ENCODE measurements at places on chromosomes 2 and 18.
A peak's percentile ranks its signal among the peaks of the same experiment; 100 is the strongest.

DNA sequence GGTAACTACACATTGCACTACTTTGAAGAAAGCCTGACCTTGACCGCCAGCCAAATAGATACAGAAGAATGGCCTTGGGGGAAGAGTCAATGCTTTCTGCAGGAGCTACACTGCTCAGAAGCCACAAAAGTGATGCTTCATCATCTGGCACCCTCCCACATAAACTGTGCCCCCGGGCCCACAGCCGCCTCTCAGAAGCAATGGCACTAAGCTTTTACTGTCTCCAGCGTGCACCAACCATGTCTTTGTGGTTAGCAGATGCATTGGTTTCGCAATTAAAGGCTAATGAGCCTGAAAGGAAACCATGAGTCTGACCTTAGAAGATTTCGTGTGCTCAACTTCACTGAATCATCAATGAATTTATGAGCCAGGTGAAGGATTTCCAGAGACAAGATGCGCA is 209.4 kb upstream of the TRIB2 start:
- DNase-seq = peak; percentile 67

- DNase-seq = no peak
These were observed 23.7 kb downstream of the TMEM127 start for GRCh38 chr2:96241900-96242611.

DNA sequence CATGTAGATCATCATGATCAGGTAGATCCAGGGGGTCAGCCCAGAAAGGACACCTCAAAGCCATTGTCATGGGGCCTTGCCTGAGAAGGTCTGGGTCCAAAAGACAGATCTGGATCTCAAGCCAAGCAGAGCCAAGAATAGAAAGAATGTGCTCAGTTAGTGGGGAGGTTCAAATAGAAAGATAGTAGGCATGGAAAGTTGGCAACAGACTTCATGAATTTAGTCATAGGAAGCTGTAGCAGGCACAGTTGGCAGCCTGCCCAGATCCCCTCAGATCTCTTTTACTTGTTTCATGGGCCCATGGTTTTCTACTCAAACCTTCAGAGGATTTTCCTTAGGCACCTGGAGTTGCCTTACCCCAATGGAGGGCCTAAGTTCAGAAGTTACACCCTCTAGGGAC is 767.0 kb downstream of the SLC4A3 start:
- no peak for DNase-seq

DNA sequence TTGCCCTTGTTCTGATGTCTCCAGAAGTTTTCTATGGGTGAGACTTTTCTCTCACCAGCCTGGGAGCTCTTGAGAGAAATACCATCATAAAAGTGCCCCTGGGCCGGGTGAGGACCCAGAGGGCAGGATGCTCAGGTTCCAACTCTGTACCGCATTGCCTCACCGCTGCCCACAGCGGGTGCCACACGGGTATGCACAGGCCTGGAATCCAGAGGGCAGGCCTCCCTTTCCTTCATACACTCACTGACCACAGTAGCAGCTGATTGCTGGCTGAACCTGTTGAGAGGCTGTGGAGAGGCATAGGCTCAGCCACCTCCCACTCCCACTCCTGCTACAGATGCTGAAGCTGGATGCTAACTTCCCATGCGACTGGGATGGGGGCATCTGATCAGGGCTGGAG is 293.8 kb downstream of the CYP26B1 start:
- no peak for DNase-seq

- no peak for DNase-seq
These were observed 37.2 kb downstream of the DRC1 start for GRCh38 chr2:26438926-26439325.

DNA sequence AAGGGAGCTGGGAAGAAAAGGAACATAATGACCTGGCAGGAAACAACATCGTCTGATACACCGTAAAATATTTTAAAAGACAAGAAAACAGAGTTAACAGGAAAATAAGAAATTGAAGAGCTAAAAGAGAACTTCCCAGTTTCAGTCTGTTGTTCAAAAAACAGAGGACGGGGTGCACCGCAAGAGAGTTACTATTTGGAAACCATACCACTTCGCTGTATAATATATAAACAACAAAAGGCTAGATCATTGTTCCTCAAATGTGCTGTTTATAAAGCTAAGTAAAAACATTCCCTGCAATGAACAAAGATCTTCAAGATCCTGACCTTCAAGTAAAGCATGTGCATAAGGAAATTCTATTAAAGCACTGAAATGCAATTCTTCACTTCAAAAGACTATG is 2.1 kb downstream of the PPP3R1 start:
- DNase-seq = no peak

DNA sequence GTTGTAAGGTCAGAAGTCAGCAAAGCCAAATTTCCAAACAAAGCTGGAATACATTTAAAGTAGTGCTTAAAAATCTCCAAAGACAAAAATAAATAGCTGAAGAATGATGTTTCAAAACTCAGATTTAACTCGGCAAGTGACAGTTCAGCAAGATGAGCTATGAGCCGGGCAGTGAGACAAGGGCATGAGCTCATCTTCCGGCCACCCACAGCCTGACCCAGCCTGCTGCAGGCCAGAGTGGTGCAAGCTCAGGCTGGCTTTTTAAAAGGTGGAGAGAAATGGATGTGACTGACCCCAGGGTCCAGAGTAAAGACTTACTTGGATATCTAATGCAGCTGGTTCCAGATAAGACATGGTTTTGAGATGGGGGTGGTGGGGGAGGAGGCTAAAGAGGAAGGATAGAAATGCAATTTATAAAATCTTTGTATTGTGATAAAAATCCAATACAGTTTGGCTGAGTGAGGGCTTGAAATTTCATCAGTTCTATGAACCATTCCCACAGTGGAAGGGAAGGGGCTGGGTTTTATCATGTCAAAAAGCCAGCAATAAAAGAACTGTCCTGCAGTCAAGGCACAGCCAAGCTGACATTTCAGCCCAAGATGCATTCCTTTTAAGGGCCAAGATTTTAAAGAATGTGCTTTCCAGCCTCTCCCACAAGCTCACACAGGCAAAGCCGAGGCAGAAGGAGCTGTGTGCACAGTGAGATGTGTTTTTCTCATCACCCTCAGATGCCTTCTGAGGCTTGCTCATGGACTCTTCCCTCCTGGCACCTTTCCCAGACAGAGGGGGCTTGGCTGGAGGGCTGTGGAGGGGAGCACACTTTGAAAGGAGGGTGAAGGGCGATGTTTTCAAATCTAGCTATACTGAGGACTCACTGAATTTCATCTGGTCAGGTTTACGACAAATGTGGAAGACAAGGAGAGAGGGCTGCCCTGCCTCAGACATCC is 97.9 kb upstream of the KLHL29 start:
- DNase-seq = no peak

- no peak for DNase-seq
These were observed 288.6 kb downstream of the SETBP1 start for GRCh38 chr18:44969214-44969795.

GRCh38 chr2:36489281-36489680 is 108.7 kb downstream of the FEZ2 start:
- DNase-seq = no peak

- no peak for DNase-seq
These were observed 70.7 kb downstream of the SOS1 start for GRCh38 chr2:39050109-39050508.

DNA sequence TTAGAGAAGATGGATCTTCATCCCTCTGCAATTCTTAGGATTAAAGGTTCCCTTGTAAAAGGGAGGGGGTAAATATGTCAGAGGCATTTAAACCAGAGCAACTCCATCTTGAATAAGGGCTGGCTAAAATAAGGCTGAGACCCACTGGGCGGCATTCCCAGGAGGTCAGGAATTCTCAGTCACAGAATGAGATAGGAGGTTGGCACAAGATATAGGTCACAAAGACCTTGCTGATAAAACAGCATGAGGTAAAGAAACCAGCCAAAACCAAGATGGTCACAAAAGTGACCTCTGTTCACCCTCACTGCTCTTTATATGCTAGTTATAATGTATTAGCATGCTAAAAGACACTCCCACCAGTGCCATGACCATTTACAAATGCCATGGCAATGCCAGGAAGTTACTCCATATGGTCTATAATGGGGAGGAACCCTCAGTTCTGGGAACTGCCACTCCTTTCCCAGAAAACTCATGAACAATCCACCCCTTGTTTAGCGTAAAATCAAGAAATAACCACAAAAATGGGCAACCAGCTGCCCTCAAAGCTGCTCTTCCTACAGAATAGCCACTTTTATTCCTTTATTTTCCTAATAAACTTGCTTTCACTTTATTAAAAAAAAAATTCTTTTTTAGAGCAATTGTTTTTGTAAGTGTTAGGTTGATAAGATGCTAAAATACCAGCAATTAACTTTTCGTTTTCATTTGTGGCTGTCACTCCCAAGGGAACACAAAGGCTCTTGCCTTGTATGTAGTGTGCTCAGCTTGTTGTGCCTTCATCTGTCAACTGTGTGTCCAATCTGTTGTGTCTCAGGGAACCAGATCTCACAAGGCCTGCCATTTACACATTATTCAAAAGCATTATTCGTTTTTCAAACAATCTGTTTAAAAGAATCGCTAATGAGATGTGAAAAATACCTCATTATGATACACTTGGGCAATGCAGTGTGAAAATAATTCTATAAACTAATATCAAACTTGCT is 205.2 kb upstream of the RGPD4 start:
- no peak for DNase-seq

GRCh38 chr2:86825693-86826381 is 35.1 kb upstream of the CD8A start:
- DNase-seq = no peak

DNA sequence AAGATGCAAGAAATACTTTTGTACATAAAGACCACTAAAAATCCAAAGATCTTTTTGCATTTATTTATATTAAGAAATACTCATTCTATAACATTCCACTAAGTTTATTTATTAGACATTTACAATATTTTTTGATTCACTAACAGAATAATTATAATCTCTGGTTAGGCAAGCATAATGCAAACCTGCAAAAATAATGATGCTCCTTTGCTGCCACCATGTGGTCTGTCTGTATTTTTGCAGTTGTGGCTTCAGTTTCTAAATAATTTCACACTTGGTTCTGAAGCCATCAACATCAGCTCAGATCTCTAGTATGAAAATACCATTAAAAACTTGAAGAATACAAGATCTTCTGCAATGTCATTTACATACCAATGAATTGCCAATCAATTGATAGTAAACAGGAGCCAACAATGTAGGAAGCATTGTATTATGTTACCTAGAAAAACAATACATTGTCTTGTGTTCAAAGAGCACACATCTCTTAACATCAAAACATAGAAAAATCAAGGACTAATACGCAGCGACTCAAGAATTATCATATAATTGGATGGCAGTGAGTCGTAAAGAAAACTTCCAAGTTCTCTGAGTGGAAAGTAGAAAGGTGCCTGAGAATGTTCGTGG is 28.8 kb upstream of the WDR75 start:
- DNase-seq = peak; percentile 43

DNA sequence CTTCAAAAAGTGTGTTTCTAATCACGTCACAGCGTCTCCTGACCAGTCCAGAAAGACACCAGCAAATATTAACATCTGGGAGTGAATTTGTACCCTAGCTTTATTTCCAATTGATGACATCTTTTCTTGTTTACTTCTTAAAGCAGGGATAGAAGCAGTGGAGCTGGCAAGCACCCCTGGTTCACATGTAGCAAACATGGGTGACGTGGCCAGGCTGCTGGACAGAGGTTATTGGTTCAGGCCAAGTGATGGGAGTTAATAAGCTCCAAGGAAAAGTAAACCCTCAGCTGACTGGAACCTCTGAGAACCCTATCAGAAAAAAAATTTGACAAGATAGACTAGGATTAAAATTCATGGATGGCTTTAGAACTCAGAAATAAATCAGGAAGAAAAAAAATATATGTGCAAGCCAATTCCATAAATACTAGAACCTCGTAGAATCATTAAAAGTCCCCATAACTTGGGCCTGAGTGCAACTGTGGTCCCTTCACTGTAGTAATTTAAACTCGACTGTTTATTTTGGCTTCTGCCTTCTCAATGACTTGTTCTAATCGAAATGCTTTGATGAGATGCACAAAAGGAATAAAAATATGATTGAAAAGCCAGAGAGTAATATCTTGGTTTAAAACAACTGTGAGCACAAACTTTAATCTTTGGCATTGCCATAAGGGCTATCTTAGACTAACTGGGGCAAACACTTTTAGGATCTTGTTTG is 121.5 kb upstream of the CTAGE1 start:
- DNase-seq = no peak

DNA sequence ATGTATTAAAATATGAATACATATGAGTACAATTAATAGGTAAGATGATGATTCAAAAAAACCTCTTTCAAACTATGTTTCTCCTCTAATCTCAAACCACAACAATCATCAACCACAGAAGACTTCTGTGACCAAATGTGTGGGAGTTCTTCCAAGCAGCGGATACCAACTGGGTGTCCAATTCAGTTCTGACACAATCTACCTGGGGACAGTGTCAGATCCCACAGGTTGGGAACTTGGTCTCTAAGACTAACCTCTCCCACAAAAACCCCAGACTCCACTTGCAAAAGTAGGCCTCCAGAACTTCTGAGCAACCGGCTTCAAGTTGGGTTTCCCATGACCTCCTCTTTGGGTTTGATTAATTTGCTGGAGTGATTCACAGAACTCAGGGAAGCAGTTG is 26.9 kb downstream of the FASTKD1 start:
- no peak for DNase-seq

GRCh38 chr2:177585234-177585863 is 192.8 kb downstream of the AGPS start:
- DNase-seq = no peak

GRCh38 chr2:26453421-26454329 is 24.2 kb downstream of the OTOF start:
- no peak for DNase-seq

- DNase-seq = no peak
These were observed 770 bp downstream of the NBAS start for GRCh38 chr2:15560140-15560987.

GRCh38 chr2:178244777-178245176 is 50.5 kb downstream of the OSBPL6 start:
- DNase-seq = no peak

DNA sequence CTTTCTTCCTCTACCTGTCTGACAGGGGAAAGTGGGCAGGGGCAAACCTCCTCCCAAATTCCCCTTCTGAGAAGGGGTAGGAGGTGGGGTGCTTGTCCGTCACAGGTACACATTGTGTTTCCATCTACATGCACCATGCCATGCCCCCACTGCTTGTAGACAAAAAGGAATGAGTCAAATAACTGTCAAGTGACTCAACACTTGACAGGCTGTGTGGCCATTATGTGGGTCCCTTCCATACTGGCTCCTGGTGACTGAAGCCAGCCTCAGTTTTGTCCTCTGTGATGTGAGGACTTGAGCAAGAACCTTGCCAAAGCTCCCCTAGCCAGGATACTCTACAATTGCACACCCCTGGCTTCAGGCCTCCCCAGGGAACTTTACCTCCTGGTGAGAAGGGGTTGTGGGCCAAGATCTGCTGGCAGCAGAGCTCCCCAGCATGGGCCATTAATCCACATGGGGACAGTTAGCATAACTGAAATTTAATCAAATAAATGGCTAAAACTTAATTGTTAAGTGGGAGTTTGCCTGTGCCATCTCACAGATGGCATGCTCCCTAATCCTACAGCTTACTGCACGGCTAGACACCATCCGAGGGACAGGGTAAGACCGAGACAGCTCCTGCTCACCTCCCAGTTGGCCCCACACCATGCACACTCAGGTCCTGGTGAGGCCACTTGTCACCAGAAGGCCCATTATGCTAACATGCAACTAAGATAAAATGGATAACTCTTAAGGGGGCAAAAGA is 140.2 kb downstream of the BCL11A start:
- no peak for DNase-seq
